Chondrocyte (in vitro differentiated cells): ENCODE measurements at places on chromosomes 1 and 21.

GRCh38 chr1:228917755-228918154 lies 182.5 kb downstream of the RHOU start:
- no peak for DNase-seq

GRCh38 chr1:181079920-181080319 lies 8.6 kb upstream of the IER5 start:
- no peak for DNase-seq

DNA sequence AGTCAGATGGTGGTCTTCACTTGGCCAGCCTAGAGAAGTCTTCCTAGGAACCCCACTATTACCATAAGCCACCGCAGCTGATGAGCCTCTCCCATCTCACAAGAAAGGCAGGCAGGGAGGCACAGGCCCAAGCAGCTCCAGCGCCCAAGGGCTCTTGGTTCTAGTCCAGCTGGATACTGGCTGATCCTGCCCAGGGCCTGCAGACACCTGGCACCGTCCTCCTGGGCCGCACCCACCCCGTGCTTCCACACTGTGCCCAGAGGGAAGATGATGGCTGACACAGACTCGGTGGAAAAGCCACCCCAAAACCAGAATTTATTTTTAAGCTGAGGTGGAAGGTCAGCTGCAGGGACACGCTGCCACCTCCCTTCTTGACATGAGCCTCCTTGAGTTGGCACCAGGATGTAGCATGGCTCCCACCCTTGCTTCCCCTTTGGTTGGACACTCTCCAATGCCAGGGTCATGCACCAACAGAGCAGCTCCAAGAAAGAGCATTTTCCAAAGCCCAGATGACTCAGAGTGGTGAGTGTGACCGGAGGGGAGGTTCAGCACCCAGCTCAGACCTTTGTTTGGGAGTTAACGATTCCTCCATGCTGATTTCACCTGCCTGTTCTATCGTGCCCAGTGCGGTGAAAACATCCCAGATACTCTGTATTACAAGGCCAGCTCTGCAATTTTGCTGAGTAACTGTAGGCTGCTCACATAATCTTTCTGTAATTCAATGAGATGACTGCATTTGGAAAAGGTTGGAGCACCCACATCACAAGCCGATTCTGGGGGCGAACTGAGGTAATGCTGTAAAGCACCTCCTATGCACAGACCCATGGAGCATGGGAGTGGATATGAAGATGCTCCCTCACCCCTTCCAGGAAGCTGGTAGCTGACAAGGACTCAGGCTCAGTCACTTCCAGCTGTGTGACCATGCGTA lies 63.1 kb upstream of the SLC2A1 start:
- DNase-seq = no peak

- no peak for DNase-seq
Measured at GRCh38 chr1:162314206-162314605, 62.4 kb downstream of the SPATA46 start.

- no peak for DNase-seq
Measured at GRCh38 chr1:18197299-18197698, 89.7 kb downstream of the IGSF21 start.

GRCh38 chr1:226203240-226203639 lies 16.7 kb upstream of the ACBD3 start:
- DNase-seq = no peak

DNA sequence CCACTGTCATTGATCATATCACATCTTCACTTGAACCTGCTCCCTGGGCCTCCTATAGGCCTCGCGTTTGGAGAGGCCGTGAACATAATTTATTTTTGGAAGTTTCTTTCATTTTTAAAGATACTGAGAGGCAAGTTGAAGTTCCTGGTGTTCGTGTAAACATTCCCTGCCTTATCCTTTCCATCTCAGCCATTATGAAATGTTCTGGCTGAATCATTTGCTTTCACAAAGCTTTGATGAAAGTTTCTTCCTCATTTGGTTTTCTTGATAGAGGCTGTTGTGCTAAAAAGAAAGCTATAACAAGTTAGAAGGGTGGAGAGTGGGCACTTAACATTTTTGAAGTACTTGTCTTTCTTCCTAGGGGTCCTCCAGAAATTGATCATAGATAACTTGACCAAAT lies 15.5 kb downstream of the CAMTA1 start:
- no peak for DNase-seq

DNA sequence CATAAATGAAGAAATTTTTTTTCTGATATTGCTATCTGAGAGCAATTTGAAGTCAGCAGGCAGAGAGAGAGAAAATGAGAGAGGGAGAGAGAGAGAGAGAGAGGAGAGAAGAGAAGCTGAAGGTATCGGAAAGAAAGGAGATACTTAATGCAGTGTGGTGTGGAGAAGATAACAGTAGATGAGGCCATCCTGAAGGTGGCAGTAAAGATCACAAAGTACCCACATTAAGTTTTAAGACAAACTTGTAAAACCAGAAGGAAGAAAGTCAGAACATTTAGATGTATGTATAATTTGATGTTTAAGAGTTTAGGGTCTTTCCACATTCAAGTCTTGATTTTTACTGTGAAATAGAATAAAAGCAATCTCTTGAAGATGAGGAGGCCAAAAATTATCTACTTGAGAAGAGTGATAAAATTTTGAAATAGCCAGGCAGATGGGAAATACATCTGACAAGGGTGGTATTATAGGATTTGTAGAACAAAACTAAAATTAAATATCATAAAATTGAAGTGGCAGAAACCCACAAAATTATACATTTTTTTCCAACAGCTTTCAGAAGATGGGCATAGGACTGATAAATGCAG lies 1753.4 kb downstream of the MRPL39 start:
- no peak for DNase-seq

GRCh38 chr1:176178316-176178715 lies 28.8 kb downstream of the COP1 start:
- no peak for DNase-seq

GRCh38 chr1:25361901-25362300 lies 23.8 kb downstream of the TMEM50A start:
- DNase-seq = no peak

- no peak for DNase-seq
Measured at GRCh38 chr1:210792250-210793102, 341.5 kb downstream of the KCNH1 start.

GRCh38 chr1:16047791-16048475 lies 4.4 kb downstream of the CLCNKB start:
- no peak for DNase-seq

DNA sequence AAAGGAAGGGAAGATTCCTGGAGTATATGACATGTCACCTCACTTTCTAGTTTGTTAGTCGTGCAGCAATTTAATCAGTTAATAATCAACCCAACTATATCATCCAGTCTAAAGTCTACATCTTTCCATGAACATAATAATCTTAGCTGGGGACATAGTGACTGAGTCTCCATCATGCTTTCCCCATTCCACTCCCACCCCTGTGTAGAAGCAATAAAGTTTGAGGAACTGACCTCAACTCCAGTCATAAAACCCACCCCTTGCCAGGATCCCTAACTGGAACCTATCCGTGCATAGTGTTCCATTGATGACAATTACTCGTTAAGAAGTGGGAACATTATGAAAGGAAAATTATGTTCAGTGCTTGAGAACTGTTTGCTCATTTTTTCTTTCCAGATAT lies 48.9 kb upstream of the MROH9 start:
- DNase-seq = no peak

GRCh38 chr1:164756741-164757140 lies 197.8 kb downstream of the PBX1 start:
- DNase-seq = no peak

GRCh38 chr1:187338762-187339412 lies 510.1 kb downstream of the PLA2G4A start:
- DNase-seq = no peak

DNA sequence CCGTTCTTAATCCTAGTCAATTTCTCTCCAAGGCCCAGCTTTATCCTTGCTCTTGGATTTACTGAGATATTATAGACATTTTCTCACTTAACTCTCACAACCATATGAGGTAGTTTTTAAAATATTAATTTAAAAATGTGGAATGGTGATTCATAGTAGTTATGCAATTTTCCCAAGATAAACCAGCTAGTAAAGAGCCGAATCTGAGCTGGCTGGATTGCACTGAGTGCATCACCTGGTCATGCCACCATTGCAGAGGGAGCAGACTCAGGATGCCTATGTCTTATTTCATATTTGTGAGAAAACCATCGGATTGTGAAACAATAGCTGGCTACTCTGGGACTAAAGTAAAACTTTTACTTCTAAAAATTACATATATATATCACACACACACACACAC lies 494.0 kb downstream of the KCNT2 start:
- no peak for DNase-seq

- DNase-seq = no peak
Measured at GRCh38 chr1:14599800-14600199, 1.3 kb downstream of the KAZN start.

DNA sequence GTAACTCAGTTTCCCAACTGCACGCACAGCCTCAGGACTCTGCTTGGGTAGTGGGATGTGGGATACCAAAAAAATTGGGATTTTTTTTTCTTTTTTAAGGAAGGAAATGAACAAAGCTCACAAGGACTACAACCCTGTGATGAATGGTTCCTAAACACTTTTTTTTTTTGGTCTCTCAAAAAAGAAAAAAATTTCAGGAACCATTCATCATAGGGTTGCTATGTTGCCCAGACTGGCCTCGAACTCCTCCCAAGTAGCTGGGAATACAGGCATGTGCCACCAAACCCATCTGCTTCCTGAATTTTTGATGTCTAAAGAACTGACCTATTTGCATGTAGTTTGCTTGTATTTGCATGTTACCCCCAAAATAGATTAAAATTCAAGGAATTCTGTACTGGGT lies 6.8 kb downstream of the MINDY1 start:
- no peak for DNase-seq

DNA sequence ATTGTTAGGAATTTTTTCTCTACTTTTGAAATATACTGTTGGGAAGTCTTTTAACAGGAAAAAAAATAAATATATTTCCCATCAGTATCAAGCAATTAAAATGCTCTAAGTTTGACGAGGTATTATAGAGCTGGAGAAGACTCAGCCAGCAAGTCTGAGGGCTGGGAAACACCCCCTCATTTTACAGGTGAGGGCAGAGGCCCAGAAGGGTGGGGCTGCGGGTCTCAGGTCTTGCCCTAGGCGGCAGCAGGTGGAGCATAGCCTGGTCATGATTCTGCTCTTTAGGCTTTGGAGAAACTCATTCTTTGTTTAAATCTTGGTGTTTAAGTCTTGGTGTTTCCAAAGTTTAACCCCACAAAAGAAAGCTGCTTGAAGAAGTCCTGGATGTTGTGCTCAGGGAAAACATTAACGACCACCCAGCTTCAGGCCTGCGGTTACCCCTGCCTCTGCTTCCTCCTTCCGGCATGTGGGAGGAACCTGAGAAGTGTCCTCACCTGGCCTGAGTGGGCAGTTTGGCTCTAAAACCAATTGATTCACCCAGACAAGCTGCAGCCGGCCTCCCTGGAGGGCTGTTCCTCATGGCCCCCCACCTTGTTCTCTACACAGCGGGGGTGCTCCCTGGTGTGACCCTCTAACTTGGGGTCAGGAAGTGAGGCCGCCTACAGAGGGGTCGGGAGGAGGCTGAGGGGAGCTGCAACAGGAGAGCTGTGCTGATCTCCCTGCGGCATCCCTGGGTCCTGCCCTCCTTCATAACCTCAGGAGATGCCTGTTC lies 41.7 kb downstream of the OLFML2B start:
- no peak for DNase-seq

DNA sequence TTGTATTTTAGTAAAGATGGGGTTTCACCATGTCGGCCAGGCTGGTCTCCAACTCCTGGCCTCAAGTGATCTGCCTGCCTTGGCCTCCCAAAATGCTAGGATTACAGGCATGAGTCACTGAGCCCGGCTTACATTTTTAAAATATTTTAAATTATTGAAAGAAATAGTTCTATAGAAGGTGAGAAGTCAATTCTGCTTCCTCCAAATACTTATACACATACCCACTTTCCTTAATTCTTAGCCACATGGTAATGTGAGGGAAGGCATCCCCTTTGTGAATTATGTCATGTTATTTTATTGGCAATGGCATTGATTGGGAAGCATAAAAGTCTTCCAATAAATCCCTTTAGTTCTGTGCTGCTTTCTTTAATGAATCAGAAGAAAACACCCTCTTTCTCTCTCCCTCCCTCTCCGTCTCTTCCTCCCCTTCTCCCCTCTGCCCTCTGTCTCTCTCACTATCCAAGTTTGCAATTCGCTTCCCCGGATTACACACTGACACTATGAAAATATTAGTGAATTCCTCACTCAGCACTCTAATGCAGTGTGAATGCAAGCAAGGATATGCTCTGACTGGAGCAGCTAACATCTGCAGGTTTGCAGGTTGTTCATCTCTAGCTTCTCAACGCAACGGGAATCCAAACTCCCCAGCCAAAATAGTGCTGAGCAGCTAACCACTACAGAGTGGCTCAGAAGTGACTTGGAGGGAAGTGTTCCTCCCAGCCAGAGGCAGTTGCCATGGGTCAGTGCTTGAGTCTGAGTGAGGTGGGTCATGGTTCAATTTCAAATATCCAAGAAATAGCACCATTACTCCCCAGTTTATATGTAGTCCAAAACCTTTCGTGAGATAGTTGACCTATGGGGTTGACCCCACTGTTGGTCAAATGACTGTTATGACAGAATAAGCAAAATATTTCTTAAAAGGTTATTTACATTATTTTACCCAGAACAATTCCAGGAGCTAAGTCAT lies 77.8 kb upstream of the CD55 start:
- no peak for DNase-seq

- no peak for DNase-seq
Measured at GRCh38 chr1:209723756-209724693, 19.4 kb downstream of the HSD11B1 start.

DNA sequence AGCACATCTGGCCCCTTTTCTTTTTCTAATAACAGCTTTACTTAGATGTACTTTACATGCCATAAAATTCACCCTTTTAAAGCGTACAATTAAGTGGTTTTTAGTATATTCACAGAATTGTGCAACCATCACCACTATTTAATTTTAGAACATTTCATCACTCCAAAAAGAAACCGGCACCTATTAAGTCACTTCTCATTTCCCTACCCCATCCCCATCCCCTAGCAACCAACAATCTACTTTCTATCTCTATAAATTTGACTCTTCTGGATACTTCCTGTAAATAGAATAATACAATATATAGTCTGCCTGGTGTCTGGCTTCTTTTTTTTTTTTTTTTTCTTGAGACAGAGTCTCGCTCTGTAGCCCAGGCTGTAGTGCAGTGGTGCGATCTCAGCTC lies 59.5 kb upstream of the ENAH start:
- DNase-seq = no peak

DNA sequence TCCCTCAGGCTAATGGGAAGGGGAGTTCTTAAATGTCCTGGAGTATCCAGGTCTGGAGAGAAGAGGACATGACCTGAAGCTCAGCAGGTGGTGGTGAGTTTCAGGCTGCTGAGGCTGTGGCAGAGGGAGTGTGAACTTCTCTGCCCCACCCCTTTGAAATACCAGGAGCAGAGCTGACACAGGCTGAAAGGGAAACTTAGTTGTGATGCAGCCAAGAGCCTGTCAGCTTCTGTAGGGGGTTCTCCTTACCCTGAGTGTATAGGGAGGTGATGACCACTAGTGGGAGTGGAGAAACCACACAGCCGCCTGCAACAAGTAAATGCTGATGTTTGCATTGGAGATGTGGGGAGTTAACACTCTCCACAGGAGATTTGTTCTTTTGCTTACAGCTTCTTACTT lies 152.3 kb downstream of the FCRL5 start:
- DNase-seq = no peak
